ENCODE measurements at places on chromosomes 3 and 15. TPM values are rescaled to one million over a fixed set of nuclear protein-coding genes. Genes with fewer than 3 reads are reported as not detected.

COPB2 gene
- total RNA-seq: 127 TPM

ZBED2 gene
- not detected for total RNA-seq

EPB42 gene
- total RNA-seq: not detected

GOLGA6D gene
- not detected for total RNA-seq

KNL1 gene
- 4.0 TPM for total RNA-seq

CFAP91 gene
- total RNA-seq: 0.59 TPM

GDPGP1 gene
- total RNA-seq: 7.4 TPM

CCDC39 gene
- not detected for total RNA-seq

HESX1 gene
- total RNA-seq: not detected

GP9 gene
- not detected for total RNA-seq

SNX22 gene
- 4.6 TPM for total RNA-seq

FSIP1 gene
- 1.5 TPM for total RNA-seq

IREB2 gene
- total RNA-seq: 82.4 TPM

GPR15 gene
- total RNA-seq: not detected

STARD9 gene
- total RNA-seq: 45.1 TPM

GOLGA8S gene
- not detected for total RNA-seq

SERPINI2 gene
- not detected for total RNA-seq

SLC2A2 gene
- total RNA-seq: not detected

ITIH3 gene
- not detected for total RNA-seq

NR2E3 gene
- total RNA-seq: 0.69 TPM

HRG gene
- not detected for total RNA-seq

SLC12A1 gene
- not detected for total RNA-seq

OCA2 gene
- total RNA-seq: 1.7 TPM

RASGRF1 gene
- 0.32 TPM for total RNA-seq

MB21D2 gene
- total RNA-seq: 42.5 TPM

SPATA12 gene
- not detected for total RNA-seq

ZPLD1 gene
- total RNA-seq: not detected
